ENCODE measurements at places on chromosomes 16 and 17.

GRCh38 chr17:51795401-51795800 lies 363.1 kb downstream of the CA10 start:
- no peak for DNase-seq

GRCh38 chr16:69941251-69942098 lies 9.7 kb upstream of the CLEC18A start:
- DNase-seq: no peak

- DNase-seq: no peak
Measured at GRCh38 chr17:16470265-16470664, 21.7 kb downstream of the LRRC75A start.

DNA sequence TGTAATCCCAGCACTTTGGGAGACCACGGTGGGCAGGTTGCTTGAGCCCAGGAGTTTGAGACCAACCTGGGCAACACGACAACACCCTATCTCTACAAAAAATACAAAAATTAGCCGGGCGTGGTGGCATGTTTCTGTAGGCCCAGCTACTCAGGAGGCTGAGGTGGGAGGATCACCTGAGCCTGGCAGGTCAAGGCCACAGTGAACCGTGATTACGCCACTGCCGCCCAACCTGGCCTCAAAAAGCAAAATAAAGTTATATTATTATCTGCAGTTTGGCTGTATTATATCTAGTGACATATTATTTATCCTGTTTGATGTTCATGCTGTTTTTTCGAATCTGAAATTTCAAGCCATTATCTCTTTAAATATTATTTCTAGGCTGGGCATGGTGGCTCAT lies 26.5 kb downstream of the ST3GAL2 start:
- no peak for DNase-seq

DNA sequence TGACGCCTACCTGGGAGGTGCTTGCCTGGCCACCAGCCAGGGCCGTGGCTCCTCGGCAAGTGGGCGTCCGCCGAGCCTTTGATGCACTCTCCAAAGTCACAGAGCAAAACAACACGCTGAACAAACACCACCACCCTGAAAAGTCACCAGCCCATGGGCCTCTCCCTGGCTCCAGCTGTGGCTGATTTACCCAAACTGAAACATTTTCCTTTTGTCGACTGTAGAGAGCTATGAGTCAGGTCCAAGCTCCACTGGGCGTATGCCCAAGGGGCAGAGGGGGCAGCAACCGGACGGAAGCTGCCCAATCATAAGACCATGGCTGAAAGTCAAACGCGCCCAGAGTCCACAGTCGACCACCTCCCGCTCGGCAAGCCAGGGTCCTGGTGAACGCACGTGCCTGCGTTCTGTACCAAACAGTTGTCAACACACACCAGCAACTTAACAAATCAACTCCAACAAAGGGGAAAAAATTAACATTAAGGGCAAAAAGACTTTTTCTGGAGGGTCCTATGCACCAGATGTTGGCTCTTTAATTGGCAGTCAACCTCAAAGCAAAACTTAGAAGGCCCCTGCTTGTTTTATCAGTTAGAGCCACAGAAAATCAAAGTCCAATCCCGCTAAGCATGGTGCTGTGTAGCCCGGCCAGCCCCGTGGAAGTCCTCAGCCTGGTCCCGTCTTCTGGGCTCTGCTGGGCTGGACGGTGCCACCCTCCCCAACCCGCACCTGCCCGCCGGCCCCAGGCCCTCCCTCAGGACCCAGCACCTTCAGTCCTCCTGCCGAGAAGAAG lies 47.3 kb downstream of the TBC1D16 start:
- DNase-seq: no peak

DNA sequence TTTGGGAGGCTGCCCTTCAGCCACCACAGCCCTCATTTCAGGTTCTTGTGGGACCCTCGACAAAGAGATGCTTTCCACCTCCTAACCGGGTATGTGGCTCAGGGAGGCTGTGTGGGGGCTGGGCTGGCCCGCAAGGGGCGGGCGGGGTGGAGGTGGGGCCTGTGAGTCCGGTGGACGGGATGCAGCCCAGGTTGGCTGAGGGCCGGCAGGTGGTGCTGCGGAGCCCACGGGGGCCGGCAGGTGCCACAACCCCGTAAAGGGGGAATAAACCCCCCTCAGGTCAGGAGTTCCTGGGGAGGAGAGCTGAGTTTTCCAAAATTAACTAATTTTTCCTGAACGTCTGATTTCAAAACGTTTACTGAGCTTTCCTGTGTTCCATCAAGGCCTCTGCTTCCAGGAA lies 4.9 kb upstream of the CIAO3 start:
- no peak for DNase-seq

GRCh38 chr17:83100853-83101391 lies 21.5 kb downstream of the METRNL start:
- no peak for DNase-seq

- DNase-seq: no peak
Measured at GRCh38 chr16:46620266-46621005, 743 bp downstream of the SHCBP1 start.

GRCh38 chr16:10876799-10877341 lies at the start of gene CIITA:
Gene CIITA (plus strand): TSS chr16:10877202. CDS start chr16:10877331, 129 bp downstream.
- no peak for DNase-seq

GRCh38 chr17:73365301-73365874 lies 53.6 kb upstream of the CDC42EP4 start:
- DNase-seq: no peak

DNA sequence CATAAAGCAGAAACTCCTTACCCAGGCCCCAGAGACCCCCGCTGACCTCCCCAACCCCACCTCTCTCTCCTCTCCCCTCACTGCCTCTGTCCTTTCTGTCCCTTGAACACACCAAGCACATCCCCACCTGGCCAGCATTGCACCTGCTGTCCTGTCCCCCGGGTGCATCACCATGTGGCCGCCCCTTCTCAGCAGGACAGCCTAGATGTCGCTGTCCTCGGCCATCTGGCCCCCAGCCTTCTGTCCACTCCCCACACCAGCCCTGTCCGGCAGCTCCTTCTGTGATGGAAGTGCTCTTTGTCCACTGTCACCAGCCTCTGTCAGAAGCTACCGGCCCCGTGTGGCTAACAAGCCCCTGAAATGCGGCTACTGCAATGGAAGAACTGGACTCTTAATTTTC lies 12.3 kb upstream of the MPRIP start:
- DNase-seq: no peak

DNA sequence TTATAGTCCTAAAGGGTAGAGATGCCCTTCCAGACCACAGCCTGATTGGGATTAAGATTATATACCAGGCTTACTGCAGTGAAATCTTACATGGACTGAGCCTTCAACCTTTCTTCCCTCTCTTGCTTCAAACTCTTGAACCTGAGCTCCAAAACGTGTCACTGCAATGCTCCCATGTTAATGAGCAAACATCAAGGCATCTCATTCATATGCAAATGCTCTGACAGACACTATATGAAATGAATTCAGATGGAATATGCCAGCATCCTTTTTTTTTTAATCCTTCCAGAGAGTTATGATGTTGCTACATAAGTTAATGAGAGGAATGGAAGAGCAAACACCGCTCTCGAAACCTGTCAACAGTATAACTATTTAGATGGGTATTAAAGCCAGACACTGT lies 611.9 kb upstream of the CDH11 start:
- DNase-seq: no peak

- DNase-seq: no peak
Measured at GRCh38 chr16:89565506-89566372, 5.3 kb downstream of the RPL13 start.

- no peak for DNase-seq
Measured at GRCh38 chr16:23650674-23651416, 9.6 kb downstream of the DCTN5 start.

GRCh38 chr16:49649013-49649765 lies 206.7 kb downstream of the ZNF423 start:
- DNase-seq: no peak

Measured in NCI-H2081 treated with DMSO at 0.1 percent for 48 hours (cell line).